ENCODE measurements at places on chromosomes 1 and 21.

GRCh38 chr1:92201973-92202372 lies 15.7 kb upstream of the C1orf146 start:
- DNase-seq, result no peak

GRCh38 chr1:26598890-26599289 lies 69.3 kb downstream of the RPS6KA1 start:
- no peak for DNase-seq

DNA sequence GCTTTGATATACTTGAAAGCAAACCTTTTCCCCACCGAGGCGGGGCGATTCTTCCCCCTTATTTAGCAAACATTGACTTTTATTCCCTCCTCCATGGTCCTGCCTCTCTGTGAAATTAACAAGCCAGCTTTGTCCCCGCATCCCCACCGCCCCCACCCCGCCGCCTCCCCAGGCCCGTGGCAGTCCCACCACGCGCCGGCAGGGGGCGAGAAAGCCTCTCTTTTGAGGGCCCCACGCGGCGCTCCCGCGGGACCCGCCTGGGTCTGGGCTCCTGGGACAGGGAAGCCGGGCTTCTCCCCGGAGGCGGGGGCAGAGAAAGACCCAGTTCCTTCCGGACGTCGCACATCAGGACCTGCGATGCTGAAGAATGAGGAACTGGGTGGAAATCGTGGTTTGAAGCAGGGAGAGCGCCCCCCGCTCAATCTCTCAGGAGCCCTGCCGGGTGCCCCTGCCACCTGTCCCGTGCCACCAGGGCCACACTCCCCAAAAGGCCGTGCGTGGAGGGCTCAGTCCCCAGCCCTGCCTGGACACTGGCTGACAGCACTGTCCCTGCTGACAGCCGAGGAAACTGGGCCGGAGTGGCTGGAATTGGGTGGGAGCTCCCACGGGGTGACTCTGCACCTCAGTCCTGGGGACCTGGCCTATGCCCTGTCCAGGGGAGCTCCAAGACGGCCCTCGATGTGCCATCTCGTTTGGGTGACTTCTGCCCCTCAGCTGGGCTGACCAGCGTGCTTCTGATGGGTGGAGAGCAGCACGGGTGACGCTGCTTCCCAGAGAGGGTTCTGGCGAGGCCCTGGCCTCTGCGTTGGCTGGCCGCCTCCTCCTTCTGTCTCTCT lies 8.6 kb upstream of the ACTRT2 start:
- DNase-seq, result no peak

GRCh38 chr1:6206520-6206855 lies 569 bp downstream of the RNF207 start:
- no peak for DNase-seq

GRCh38 chr1:235766794-235767285 lies 99.9 kb downstream of the LYST start:
- no peak for DNase-seq

GRCh38 chr1:86288586-86289147 lies 107.5 kb downstream of the ODF2L start:
- DNase-seq, result no peak

DNA sequence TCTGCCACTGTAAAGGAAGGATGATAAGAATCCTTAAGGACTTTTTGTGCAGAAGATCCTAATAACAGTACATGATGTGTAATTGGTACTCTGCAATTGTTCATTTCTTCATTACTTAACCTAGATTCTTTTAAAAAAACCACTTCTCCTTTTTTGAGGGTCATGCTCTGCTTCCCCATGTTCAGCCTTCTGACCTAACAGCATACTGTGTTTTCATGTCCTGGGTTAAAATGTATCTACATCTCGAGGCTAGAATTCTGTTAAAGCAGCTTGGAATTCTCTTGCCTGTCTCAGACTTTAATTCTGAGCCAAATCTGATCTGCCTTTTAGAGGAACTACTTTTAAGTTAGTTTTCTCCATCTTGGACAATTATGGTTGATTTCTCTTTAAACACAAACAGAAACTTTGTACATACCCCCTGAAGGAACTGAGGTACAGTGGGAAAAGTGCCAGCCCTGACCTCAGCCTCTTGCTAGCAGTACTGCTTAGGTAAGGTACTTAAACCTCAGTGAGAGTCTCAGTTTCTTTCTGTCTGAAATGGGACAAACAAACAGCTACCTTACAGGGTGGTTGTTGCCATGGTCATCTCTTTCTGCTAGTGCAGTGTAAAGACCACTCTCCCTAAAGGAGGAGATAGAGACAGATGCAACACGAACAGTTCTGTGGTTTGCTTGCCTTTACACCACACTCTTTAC lies 103.2 kb upstream of the DYNLT5 start:
- no peak for DNase-seq

DNA sequence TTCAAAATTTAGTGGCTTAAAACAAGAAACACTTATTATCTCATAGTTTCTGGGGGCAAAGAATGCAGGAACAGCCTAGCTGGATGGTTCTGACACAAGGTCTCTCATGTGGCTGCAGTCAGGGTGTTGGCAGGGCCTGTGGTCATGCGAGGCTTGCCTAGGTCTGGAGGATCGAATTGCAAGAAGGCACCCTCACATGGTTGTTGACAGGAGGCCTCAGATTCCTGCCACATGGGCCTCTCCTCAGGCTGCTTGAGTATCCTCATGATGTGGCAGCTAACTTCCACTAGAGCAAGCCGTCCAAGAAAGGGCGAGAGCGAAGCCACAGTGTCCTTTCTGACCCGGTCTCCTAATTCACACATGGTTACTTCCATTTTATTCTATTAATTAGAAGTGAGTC lies 6.2 kb upstream of the NRIP1 start:
- no peak for DNase-seq

- DNase-seq, result no peak
Measured at GRCh38 chr1:21305155-21305899, 15.1 kb upstream of the ECE1 start.

GRCh38 chr1:76682138-76682537 lies 185.1 kb upstream of the ST6GALNAC5 start:
- DNase-seq, result no peak

DNA sequence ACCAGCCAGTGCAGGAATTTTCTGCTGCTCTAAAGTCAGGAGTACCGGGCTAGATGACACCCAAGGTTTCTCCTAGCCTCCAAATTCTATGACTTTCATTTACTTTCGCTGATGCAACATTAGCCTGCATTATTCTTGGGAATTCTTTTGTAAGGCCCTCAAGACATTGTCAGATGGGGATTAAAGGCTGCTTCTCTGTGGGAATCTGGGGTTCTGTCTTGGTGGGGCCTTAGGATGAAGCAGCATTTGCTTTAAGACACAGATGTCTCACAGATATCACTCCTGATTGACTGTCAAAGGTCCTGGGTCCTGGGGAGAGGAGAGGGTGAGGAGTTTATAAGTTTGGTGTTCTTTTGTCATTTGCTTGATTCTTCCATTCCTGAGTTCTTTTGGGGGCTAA lies 11.6 kb downstream of the PKP1 start:
- no peak for DNase-seq

DNA sequence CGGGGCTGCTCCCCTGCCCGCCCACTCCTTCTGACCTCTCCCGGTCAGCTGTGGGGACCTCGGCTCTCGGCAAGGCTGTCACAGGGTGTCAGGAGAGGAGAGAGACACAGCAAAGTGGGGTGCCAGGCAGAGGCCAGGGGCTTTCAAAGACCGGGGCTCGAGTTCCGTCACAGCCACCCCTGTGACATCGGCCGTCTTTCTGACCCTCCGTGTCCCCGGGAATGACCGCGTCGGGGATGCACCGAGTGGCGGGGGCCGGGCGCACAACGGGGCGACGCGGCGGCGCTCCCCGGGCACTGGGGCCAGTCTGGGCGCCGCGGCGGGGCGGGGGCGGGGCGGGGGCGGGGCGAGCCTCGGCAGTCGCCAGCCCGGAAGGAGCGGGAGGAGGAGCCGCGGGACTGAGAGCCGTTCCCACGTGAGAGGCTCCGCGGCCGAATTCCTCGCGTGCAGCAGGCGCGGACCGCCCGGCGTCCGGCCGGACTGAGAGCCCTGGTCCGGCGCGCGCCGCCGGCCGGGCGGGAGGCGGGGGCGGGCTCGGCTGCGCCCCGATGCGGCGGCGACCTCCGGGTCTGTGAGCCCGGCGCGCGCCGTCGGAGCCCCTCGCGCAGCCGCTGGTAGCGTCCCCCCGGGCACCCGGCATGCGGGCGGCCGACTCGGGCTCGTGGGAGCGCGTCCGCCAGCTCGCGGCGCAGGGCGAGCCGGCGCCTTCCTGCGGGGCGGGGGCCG lies 229.7 kb upstream of the TMEM51 start:
- DNase-seq, result no peak

- no peak for DNase-seq
Measured at GRCh38 chr1:41931578-41931977, 12.9 kb upstream of the HIVEP3 start.

- no peak for DNase-seq
Measured at GRCh38 chr1:240362826-240363225, 249.1 kb downstream of the GREM2 start.

DNA sequence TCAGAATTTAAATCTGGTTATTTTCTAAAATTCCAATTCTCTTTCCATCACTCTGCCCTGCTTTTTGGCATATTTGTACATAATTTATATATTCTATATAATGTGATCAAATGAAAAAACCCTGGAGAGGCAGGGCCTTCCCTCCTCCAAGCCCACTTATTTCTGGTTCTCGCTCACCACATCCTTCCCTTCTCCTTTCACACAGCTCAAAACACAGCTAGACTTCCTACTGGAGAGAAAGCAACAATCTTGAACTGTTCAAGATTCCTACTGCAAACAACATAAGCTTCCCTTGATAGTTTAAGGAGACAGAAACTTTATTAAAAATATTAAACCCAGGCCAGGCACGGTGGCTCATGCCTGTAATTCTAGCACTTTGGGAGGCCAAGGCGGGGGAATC lies 7.6 kb upstream of the AIM2 start:
- no peak for DNase-seq

DNA sequence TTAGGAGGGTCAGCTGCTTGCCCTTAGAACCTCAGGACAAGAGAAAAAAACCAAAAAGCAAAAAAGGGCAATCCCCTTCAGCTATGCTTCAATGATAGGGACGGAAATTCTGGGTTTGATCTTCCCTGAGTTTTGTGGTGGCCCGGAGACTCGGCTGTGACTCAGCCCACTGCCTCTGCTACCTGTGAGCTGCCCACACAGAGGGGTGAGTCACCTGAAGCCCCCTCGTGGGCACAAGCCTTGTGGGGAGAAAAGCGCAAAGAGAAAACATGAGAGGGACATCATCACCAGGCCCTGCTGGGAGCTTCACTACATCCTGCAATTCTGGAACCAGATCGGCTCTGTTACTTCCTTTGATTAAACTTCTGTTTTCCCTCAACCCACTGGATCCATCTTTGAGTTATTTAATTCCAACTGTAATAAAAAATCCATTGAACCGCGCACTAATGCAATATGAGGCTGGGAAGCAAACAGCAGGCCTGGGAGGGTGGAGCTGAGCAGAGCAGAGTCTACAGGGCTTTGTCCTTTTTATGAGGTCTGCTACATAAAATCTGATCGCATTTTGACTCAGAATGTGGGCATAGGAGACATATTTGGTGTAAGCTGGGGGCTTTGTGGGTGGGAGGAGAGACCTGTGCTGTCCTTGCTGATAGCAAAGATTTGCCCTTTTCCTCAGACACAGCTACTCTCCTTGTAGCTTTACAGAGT lies 58.7 kb upstream of the STUM start:
- no peak for DNase-seq

DNA sequence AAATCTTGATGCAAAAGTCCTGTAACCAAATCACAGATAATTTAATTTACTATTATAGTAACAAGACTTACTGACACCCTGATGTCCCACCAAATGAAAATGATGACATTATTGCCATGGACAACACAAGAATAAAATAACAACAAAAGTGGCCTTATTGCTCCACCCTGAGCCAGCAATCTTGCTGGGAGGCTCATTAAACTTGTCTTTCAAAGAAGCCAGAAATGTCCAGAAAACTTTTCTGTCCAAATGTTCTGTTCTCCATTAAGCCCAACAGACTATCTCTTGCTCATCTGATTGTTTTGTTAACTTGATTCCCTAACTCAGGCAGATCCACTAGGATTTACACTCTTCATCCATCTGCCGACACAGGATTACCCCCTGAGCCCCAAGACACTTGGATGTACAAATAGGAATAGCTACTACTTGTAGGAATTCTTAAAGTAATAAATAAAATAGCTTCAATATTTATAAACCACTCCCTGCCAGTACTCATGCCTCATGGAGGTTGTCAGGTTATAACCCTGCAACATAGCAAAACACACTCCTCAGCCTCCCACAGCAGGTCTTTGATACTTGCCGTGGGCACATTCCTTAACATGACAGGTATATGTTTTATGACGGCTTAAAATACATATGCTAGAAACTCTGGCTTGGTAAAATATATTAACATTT lies 84.9 kb downstream of the PTPN14 start:
- no peak for DNase-seq

DNA sequence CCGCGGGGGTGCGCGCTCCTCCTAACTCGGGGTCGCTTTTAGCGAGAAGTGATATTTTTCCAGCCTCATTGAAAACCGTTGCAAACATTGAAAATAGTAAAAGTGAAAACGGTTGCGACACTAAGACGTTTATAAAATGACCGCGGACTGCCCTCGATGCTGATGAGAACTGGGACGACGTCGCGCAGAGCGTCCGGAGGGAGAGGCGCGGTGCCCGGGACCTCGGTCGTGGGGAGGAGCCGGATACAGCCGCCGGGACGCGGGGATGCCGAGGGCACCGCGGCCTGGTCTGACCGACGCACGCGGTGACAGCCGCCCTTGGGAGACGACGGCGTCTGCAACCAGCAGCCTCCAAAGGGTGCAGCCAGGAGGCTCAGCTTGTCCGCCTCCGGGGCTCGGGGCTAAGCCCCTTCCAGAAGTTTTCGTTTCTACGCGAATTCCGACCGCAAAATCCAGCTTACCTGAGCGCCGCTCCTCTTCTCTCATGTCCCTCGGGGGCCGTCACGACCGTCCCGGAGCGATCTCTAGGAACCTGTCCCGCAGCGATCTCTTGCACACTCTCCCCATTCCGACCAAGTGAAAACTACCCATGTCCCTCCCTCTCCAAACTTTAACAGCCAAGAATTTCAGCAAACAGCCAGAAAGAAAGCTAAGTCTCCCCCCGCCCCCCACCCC lies 144.4 kb upstream of the ETS2 start:
- no peak for DNase-seq

DNA sequence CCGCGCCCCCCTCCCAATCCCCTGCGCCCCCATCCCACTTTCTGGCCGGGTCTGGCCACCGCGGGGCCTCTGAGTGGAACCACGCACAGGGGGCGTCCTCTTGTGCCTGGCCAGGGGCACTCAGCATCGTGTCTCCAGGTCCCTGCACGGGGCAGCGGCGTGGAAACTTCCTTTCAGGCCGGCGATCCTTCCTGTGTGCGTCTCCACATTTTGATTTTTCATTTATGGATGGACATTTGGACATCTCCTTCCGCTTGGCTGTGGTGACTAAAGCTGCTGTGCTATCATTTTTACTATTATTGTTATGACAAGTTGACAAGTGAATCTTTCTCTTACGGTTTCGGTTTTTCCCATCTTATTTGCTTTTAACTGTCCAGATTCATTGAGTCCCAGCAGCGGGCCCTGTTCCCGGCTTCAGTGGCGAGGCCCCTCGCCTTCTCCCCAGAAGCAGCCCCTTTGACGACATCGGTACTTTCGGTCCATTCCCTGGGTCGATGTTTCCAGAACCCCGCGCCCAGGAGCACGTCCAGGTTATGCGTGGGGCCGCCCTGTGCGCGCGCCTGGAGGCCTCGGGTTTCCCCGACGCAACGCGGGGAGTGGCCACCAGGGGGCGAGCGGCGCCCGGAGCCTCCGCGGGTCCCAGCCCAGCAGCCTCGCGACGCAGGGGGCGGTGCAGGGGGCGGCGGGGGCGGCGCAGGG lies 12.4 kb upstream of the SLC19A1 start:
- peak; percentile 84 for DNase-seq

GRCh38 chr1:86322241-86322640 lies 73.9 kb downstream of the ODF2L start:
- no peak for DNase-seq

- no peak for DNase-seq
Measured at GRCh38 chr21:35063428-35064172, 14.5 kb upstream of the RUNX1 start.

Data from stimulated activated CD8-positive, alpha-beta memory T cell treated with anti-CD3 and anti-CD28 coated beads, Interleukin-2, amount 100 ng/mL, for 1 hour (primary cell).